ENCODE measurements at places on chromosomes 4 and X.

- DNase-seq = no peak
Observed at GRCh38 chrX:13223868-13224567, 95.8 kb downstream of the ATXN3L start.

DNA sequence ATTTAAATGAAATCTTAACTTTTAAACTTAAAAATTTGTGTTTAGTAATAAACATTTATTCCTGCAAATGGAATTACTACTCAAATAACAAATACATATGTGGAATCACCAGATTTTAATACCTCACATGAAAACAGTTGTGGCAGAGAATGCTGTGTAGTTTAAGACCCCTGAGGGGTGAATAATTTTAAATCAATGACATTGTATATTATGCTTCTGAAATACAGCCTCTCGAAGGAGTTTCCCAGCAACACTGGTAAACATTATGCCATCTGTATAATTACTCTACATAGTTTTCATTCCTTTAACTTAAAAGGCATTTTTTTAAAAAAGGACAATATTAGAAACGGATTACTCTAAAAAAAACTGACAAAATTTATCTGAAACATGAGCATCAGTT is 2313.3 kb downstream of the ARAP2 start:
- no peak for DNase-seq

DNA sequence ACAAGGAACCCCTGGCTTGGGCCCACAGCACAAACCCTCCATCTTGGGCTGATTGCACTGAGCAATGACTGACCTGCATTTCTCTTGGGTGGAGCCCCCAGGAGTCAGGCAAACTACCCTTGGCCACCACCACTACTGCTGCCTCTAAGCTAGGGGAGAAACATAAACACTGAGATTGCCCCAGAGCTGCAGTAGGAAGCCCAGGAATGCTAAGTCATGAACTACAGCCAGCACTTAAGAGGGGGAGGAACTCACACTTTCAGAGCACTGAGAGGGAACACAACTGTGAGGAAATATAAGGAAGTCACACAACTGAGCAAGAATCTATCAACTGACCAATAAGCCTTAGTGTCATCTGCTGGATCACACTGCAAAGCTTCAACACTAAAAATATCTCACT is 111.6 kb upstream of the PPP3CA start:
- DNase-seq = no peak

- DNase-seq = no peak
Observed at GRCh38 chrX:112473654-112474053, 206.1 kb downstream of the LHFPL1 start.

GRCh38 chr4:77121736-77122240 is 35.2 kb upstream of the CCNG2 start:
- DNase-seq = no peak

DNA sequence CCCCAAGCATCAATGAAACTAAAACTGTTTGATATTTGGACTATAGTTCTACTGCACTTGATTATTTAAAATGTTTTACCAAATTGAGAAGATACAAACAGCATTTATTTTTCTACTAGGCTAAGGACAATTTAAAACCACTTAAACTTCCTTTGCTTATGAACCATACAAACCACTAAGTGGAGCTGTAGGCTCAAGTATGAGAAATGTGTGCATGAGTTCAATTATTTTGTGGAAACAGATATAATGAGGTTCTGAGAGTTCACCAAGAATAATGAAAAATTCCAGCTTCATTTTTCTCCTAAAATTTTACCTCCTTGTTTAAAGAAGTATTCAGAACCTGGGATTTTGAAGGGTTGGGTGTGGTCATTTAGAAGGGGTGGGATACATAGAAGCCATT is 63.1 kb downstream of the SERPINA7 start:
- DNase-seq = no peak

DNA sequence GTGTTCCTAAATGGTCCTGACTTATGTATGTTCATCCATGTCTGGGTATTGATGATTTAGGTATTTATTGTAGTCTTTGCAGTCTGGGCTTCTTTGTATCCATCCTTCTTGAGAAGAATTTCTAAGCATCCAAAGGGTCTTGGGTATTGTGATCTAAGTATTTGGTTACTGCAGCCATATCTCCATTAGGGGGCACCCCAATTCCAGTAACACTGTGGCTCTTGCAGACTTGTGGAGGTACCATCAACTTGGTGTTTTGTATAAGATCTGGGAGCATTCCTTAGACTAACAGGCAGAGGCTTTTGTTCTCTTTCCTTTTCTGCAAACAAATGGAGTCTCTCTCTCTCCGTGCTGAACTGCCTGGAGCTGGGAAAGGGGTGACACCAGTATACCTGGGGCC is 113.7 kb upstream of the NEXMIF start:
- no peak for DNase-seq

DNA sequence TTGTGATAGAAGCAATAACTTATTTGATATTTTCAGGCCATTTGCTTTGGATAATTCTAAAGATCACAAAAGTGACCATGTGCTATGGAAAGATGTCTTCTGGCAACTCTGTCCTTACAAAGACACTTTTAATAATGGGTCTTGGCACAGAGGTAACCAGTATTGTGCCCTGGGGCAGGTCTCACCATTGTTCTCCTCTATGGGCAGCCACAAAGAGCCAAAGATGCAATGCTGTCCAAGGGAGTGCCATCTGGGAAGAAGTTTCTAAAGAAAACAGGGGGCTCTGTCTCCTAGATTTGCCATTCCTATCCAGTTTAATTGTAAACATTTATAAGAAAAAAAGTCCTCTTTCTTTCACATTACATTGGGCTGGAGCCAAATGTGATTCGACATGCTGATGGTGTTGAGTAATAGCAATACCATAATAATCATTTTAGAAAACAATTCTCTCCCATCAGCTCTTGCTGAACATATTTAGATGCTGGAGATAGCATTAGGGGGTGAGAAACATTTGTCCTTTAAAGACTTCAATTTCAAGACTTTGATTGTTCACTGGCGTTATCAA is 179.9 kb downstream of the KIT start:
- DNase-seq = no peak

DNA sequence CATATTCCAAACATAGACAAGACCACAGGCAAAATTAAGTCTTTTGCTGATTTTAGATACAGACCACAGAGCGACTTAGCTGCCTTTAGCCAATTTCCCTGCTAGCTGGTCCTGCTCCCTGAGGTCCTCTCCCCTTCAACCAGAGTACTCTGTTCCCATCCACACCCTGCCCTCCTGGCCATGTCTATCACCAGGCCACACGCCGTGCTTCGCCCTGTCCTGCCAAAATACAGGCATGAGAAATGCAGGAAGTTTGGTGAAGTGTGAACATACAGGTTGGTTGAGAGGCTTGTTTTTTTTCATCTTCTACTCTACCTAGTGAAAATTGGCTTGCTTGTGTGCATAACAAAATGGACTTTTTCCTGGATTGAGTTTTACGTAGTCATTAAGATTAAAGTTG is 226.2 kb upstream of the TENM3 start:
- no peak for DNase-seq

DNA sequence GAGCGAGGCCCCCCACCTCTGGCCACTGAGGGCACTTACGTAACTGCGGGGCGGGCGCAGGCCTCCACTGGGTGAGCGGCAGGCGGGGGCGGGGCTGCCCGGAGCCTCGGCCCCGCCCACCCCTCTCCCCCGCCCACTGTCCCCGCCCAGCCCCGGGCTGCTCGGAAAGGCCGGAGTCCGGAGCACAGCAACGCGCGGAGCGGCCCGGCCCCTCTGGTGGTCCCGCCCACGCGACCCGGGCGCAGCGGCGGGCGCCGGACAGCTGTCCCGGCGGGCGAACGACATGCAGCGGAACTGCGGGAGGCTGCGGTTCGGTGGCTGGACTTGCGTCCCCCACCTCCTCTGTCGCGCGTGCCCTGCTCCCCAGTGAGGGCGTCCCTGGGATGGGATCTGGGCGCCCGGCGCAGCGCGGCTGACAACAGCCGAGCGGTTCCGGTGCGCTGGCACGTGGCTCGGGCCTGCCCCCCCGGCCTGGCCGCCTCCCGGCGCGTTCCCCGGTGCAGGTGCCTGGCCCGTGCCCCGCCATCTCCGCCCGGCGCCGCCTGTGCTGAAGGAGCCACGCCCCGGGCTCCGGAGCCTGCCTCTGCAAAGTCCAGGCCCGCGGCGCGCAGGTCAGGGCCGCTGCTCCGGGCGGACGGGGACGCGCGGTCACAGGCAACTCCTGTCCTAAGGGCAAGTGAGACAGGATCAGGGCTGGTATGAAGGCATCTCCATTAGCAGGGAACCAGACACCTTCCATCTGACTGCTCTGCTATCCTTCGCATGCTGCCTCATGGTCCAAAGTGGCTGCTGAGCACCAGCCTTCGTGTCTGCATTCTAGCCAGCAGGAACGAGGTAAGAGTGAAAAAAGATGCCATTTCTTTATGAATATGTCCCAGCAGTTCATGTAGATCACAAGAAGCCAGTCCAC is 21.8 kb upstream of the JAKMIP1 start:
- no peak for DNase-seq

DNA sequence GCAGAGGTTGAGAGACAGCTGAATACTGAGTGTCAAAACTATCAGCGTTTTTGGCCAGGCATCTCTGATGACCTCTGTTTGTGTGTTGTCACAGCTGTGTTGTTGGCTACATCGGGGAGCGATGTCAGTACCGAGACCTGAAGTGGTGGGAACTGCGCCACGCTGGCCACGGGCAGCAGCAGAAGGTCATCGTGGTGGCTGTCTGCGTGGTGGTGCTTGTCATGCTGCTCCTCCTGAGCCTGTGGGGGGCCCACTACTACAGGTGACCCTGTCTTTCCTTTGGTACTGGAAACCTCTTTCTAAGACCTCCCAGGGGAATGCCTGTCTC is 86.9 kb downstream of the EGF start:
- no peak for DNase-seq

DNA sequence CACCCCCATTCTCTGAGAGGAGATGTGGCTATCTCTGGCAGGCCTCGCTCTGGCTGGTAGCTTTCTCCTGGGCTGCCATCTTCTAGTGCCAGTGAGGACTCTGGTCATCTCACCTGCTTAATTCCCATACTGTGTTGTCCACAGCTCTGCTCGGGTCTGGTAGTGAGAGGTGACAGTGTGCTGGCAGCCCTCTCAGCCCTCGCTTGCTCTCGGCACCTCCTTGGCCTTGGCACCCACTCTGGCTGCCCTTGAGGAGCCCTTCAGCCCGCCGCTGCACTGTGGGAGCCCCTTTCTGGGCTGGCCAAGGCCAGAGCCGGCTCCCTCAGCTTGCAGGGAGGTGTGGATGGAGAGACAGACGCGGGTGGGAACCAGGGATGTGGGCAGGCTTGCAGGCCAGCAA is 52.7 kb downstream of the CPLX1 start:
- DNase-seq = no peak

DNA sequence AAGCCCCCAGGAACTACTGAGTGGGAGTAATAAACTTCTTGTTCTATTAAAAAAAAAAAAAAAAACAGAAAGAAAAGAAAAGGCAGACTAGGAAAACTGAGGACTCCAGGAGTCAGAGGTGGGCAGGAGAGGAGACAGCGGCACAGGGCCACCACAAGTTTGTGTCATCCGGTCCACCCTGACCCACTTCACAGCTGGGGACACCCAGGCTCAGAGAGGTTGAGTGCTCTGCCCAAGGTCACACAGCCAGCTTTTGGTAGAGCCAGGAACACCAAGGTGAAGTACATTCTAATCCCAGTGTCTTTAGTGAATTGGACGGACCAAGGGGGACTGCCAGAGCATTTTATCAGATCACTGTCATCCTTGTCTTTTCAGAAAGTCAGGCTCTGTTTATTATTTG is 16.4 kb upstream of the ABLIM2 start:
- no peak for DNase-seq

Measured in stimulated activated CD4-positive, alpha-beta T cell treated with anti-CD3 and anti-CD28 coated beads, Interleukin-1b, Interleukin-23, amount 100 ng/mL, for 1 hour (primary cell).